Uterine smooth muscle cell (primary cell): ENCODE measurements at places on chromosomes 4 and X. TPM values are rescaled to one million over a fixed set of nuclear protein-coding genes. Genes with fewer than 3 reads are reported as not detected.

MAGEA2B gene
- not detected in 2 replicates for total RNA-seq

PPBP gene
- not detected in 2 replicates for total RNA-seq

SSX2 gene
- not detected in 2 replicates for total RNA-seq

CT45A2 gene
- not detected in 2 replicates for total RNA-seq

CLDN22 gene
- total RNA-seq, result not detected in 2 replicates

ANOS1 gene
- total RNA-seq, result 7.9 and 12.5 TPM in 2 replicates

TRIM61 gene
- total RNA-seq, result 1.5 and 2.7 TPM in 2 replicates

MMRN1 gene
- total RNA-seq, result 0.77 and 1.2 TPM in 2 replicates

GYPA gene
- total RNA-seq, result not detected in 2 replicates

PGRMC1 gene
- 215 and 326 TPM in 2 replicates for total RNA-seq

UCHL1 gene
- 680 and 1,019 TPM in 2 replicates for total RNA-seq

MMGT1 gene
- total RNA-seq, result 9.1 and 9.3 TPM in 2 replicates

BEX2 gene
- 2.1 and 5.6 TPM in 2 replicates for total RNA-seq

RNF4 gene
- total RNA-seq, result 58.6 and 59.2 TPM in 2 replicates

JCHAIN gene
- 0.66 and 1.2 TPM in 2 replicates for total RNA-seq

CHRNA9 gene
- 0.12 TPM in 1 of 2 replicates, not detected in the other for total RNA-seq

FRMPD3 gene
- total RNA-seq, result not detected in 2 replicates

PRDX4 gene
- 148 and 208 TPM in 2 replicates for total RNA-seq

WDR17 gene
- 4.3 and 5.6 TPM in 2 replicates for total RNA-seq

XAGE1A gene
- not detected in 2 replicates for total RNA-seq

TREX2 gene
- total RNA-seq, result 1.9 and 2.4 TPM in 2 replicates

IGSF1 gene
- total RNA-seq, result 0.11 and 0.25 TPM in 2 replicates

ERCC6L gene
- total RNA-seq, result 2.6 and 12.4 TPM in 2 replicates

MAOA gene
- total RNA-seq, result 4.0 and 5.5 TPM in 2 replicates

HHIP gene
- 1.4 and 3.7 TPM in 2 replicates for total RNA-seq

CWH43 gene
- 0.12 TPM in 1 of 2 replicates, not detected in the other for total RNA-seq

CXXC4 gene
- total RNA-seq, result under 0.01 TPM in 2 replicates

TMEM128 gene
- total RNA-seq, result 27.9 and 28.7 TPM in 2 replicates

MEPE gene
- total RNA-seq, result not detected in 2 replicates

TBC1D25 gene
- total RNA-seq, result 3.9 and 6.3 TPM in 2 replicates

SNCA gene
- 21.2 and 43.2 TPM in 2 replicates for total RNA-seq

TLR1 gene
- total RNA-seq, result 2.1 and 2.5 TPM in 2 replicates

TMSB15C gene
- total RNA-seq, result 5.6 and 6.2 TPM in 2 replicates

FAT4 gene
- 6.6 and 9.9 TPM in 2 replicates for total RNA-seq

PPP4R3C gene
- total RNA-seq, result not detected in 2 replicates

TMEM144 gene
- 4.6 and 5.5 TPM in 2 replicates for total RNA-seq

MAP3K15 gene
- 0.11 and 0.12 TPM in 2 replicates for total RNA-seq

TMPRSS11D gene
- under 0.01 and 0.33 TPM in 2 replicates for total RNA-seq

GLOD5 gene
- not detected in 2 replicates for total RNA-seq

PRRG3 gene
- 0.33 and 1.2 TPM in 2 replicates for total RNA-seq

SRPX2 gene
- total RNA-seq, result 19.8 and 58.2 TPM in 2 replicates

DUSP9 gene
- 0.11 TPM in 1 of 2 replicates, not detected in the other for total RNA-seq

NPNT gene
- 0.75 and 1.1 TPM in 2 replicates for total RNA-seq

RTL5 gene
- total RNA-seq, result 1.8 and 2.2 TPM in 2 replicates

CTAG1B gene
- not detected in 2 replicates for total RNA-seq

TCEAL6 gene
- not detected in 2 replicates for total RNA-seq

CAMK2D gene
- total RNA-seq, result 107 and 149 TPM in 2 replicates
